ENCODE measurements at places on chromosomes 13 and 19. TPM values are rescaled to one million over a fixed set of nuclear protein-coding genes. Genes with fewer than 3 reads are reported as not detected.

SIGLEC6 gene
- not detected for total RNA-seq

PPP6R1 gene
- 35.1 TPM for total RNA-seq

MEIOSIN gene
- total RNA-seq, result not detected

TMEM272 gene
- total RNA-seq, result not detected

AMH gene
- total RNA-seq, result 0.32 TPM

SERPINE3 gene
- not detected for total RNA-seq

LGALS7B gene
- not detected for total RNA-seq

ZNF99 gene
- not detected for total RNA-seq

LPAR6 gene
- total RNA-seq, result 10.3 TPM

C19orf18 gene
- under 0.01 TPM for total RNA-seq

AMER2 gene
- not detected for total RNA-seq

BRME1 gene
- total RNA-seq, result 0.32 TPM

TEAD2 gene
- total RNA-seq, result 37.6 TPM

KIR3DL1 gene
- total RNA-seq, result not detected

KLK2 gene
- total RNA-seq, result not detected

APOC4 gene
- total RNA-seq, result not detected

DCLK1 gene
- total RNA-seq, result 0.86 TPM

GRCh38 chr13:111313911-111314425, 6.5 kb upstream of the TEX29 start:
- no peak for DNase-seq

GRCh38 chr13:79775830-79776229, 294.9 kb downstream of the NDFIP2 start:
- DNase-seq, result peak; percentile 73

GRCh38 chr13:101996954-101997353, 404.9 kb downstream of the FGF14 start:
- DNase-seq, result no peak

GRCh38 chr13:112331675-112332074, 44.5 kb upstream of the SPACA7 start:
- DNase-seq, result no peak

DNA sequence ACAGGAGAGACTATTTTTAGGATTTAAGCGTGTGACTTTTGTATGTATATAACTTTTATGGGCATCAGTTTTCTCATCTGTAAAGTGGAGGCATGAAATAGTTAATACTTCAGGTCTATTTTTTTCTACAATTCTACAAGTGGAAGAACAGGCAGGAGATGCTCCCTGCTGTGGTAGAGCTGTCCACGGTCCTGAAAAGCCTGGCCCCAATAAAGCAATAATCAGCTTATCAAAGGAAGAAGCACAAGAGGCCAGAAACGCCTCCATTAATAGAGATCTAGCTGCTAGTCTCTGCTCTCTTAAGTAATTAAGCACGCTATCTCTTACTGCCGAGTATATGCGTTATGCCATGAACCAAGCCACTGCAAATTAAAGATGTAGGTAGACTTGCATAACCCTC, 28.0 kb upstream of the WASF3 start:
- peak; percentile 65 for DNase-seq

DNA sequence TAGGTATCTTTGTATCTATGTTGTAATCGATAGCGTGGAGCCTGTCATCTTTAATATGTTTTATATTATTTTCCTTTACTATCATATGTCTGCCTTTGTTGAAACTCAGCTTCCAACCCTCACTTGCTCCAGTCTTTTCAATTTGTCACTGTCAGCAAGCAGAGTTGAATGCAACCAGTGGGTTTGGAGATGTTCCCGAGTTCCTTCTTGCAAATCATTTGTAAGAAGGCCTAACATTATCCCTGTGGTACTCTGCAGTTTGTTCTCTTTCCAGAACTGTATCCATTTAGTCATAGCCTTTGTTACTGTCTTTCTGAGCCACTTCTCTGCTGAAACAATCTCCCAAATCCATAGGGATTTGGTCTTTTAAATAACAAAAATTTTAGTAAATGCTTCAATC, 41.8 kb downstream of the RNASEH2B start:
- DNase-seq, result no peak

GRCh38 chr13:96091164-96092117, 1.5 kb downstream of the HS6ST3 start:
- DNase-seq, result no peak

- DNase-seq, result peak; percentile 89
Measured at GRCh38 chr19:639253-640160, at the start of gene FGF22. Gene FGF22 (plus strand): TSS chr19:639879. CDS start chr19:639926, 47 bp downstream.

DNA sequence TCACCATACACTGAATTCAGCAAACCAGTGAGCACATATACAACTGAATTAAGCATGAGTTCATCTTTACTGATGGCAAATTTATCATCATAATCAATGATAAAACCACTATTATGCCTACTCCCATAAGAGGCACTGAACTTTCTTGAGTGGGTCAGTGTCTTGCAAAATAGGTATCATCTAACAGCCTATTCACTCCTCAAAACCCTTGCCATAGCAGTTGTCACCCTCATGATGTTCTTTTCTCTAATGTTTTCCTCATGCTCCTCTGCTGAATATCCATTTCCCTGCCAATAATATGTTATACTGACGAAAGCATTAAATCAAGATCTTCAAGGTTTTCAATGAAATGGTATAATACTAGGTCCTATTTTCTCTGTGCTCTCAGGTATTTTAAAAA, 5.6 kb downstream of the ARGLU1 start:
- DNase-seq, result no peak

- peak; percentile 53 for DNase-seq
Measured at GRCh38 chr19:54478677-54479266, 5.7 kb upstream of the CDC42EP5 start.

- no peak for DNase-seq
Measured at GRCh38 chr13:74134777-74135325, 647 bp upstream of the KLF12 start.

- DNase-seq, result no peak
Measured at GRCh38 chr13:37164635-37165034, 59.2 kb upstream of the CSNK1A1L start.

DNA sequence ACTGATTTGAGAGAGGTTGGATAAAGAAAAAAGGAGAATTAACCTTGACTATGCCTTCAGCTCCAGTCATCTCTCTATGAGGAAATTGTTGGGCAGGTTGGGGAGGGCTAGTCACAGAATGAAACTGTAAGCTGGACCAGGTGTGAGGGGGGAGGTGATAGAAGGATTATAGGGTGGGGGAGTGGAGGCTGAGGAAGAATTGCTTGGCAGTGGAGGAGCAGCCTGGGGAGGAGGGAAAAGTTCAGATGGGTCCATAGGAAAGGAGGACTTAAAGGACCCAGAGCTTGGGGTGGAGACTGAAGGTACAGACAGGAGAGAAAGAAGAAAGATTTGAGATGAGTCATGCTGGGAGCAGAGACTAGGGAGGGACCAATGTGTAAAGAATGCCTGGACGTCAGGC, 8.2 kb upstream of the ZNF431 start:
- no peak for DNase-seq

DNA sequence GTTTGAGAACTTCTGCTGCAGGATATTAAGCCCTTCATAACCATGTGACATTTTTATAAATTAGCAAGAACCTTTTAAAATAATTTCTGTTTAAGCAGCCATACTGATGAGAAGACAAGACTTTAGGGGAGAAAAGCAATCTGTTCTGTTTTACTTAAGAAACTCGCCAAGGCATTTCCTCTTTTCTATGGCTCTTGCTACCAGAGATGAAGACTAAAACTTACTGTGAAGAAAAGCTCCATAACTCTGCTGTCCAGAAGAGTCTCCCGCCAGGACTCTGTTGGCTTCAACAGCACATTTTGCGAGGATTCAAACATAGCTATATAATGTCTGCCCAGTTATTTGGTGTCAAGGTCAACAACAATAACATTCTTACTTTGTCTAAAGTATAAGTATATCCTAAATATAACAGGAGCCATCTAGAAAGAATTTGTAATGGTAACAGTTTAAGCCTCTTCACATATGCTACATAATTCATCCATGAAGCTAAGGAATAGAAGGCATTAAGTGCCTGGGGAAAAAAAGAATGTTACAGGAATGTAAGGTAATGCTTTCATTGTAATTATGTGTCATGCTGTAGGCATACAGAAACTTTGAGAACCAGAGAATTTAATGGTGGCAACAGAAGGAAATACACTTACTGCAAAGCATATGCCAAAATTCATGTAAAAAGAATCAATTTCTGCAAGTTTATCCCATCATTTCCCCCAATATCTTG, 53.2 kb upstream of the EEF1AKMT1 start:
- DNase-seq, result no peak

GRCh38 chr19:10226021-10226375, 5.1 kb downstream of the S1PR2 start:
- no peak for DNase-seq

GRCh38 chr13:58324161-58324560, 692.6 kb downstream of the PCDH17 start:
- DNase-seq, result no peak

DNA sequence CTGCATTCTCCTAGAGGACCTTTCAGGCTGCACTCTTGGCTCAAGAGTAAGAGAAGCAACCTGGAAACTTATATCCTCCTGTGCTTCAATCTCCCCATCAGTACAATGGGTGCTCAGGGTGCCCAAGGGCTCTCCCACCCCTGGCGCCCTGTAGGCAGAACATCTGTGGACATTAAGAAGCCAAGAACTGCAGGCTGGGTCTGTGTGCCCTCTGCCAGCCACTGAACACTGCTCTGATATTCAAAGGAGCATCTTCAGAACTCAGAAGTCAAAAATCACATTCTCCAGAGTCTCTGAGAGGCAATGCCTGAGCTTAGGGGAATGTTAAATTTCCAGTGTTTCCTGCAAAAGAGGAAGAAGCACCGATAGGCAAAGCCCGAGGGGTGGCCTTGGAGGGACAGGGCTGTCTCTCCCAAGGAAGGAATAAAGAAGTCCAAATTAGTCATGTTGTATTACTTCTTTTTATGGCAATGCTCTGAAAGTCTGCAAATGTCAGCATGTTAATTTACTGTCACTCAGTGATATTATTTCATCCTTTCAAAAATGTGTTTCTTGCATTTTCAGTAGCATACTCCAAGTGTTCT, 88.1 kb downstream of the TSHZ3 start:
- DNase-seq, result no peak

- DNase-seq, result peak; percentile 2
Measured at GRCh38 chr13:43767341-43767931, 19.3 kb downstream of the ENOX1 start.

DNA sequence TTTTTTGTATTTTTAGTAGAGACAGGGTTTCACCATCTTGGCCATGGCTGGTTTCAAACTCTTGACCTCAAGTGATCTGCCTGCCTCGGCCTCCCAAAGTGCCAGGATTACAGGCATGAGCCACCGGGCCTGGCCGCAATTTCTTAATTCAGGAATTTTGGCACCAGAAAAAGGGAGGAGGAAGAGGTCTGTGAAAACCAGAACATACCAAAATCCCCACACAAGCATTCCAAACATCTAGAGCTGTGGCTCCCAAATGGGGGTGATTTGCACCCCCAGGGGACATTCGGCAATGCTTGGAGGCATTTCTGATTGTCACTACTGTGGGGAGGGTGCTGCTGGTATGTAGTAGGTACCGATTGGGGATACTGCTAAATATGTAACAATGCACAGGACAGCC, 40.2 kb upstream of the ABCC4 start:
- no peak for DNase-seq

DNA sequence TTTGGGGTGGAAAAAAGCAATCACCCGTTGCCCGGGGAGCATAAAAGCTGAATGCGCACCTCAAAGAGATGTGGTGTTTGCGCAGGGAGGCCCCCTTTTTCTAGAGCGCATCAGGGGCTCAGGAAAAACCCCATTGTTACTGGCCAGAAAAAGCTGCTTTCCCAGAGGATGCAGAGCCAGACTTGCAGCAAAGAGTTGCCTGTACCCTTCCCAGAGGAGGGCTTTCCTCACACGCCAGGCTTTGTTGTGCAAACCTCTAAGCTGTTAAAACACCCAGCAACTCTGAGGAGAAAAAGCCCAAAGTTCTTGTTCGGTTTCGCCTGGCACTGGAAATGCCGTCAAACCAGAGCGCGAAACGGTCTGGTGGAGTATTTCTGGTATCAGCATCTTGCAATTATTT, 29.3 kb downstream of the GSX1 start:
- DNase-seq, result no peak

DNA sequence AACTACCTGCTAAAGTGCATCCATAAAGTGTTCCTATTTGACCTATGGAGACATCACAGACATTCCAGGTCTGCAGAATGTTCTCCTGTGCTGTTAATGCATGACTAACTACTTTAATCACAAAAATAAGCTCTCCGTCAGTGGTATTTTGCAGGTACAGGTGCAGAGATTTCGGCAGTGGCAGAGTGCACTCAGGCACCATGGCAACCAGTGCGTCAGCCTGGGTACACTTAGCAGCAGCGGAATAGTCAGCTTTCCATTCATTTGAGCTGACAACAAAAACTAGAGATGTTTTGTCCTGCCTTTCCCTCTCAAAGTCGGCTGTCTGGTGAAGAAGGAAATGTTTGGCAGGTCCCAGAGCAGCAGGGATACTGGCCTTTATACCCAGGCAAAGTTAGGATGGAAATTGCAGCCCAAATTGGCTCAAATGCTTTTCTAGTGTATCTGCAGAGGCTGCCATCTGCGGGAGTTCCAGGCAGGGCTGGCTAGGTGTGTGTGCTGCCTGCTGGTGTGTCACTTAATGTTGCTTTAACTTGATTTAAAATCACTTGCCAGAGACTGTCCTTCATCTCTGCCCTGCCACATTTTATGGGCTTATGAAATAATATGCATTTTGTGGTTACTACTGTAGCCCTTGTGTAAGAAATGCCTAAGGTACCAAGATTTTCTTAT, 195.8 kb downstream of the RAP2A start:
- no peak for DNase-seq

DNA sequence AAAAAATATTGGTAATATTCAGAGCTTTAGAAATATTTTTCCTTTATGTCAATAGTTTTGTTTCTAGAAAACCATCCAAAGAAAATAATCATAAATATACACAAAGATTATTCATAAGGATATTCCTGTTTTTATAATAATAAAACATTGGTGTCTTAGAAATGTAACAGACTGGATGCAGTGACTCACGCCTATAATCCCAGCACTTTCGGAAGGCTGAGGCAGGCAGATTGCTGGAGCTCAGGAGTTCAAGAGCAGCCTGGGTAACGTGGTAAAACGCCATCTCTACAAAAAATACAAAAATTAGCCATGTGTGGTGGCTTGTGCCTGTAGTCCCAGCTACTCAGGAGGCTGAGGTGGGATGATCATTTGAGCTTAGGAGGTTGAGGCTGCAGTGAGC, 106.8 kb downstream of the DHRS12 start:
- peak; percentile 34 for DNase-seq

DNA sequence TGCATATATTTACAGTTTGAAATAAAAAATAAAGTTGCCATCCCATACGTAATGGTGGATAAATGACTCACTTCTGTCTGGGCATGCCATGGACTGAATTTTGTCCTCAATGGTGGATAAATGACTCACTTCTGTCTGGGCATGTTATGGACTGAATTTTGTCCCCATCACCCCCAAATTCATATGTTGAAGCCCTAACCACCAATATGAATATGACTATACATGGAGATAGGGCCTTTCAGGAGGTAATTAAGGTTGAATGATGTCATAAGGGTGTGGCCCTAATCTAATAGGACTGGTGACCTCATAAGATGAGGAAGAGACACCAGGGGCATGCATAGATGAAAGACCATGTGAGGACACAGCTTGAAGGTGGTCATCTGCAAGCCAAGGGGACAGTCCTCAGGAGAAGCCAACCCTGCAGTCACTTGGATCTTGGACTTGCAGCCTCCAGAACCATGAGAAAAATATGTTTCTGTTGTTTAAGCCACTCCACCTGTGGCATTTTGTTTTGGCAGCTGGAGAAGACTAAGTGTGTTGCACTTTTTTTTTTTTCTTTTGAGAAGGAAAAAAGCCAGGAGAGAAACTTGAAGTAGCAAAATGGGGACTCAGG, 41.8 kb downstream of the RFC3 start:
- DNase-seq, result no peak

Data from fibroblast of villous mesenchyme (primary cell).